ENCODE measurements at places on chromosomes 5 and 9. TPM values are rescaled to one million over a fixed set of nuclear protein-coding genes. Genes with fewer than 3 reads are reported as not detected.

Gene MACROH2A1
- total RNA-seq: 256 TPM

Gene ORM1
- 12.7 TPM for total RNA-seq

Gene MYOZ3
- 2.2 TPM for total RNA-seq

Gene SLC25A46
- total RNA-seq: 46.1 TPM

Gene SLC6A18
- not detected for total RNA-seq

- no peak for DNase-seq
Measured at GRCh38 chr5:27523629-27524028, 485.2 kb upstream of the CDH9 start.

- DNase-seq: no peak
Measured at GRCh38 chr9:1839909-1840308, 175.2 kb upstream of the SMARCA2 start.

- DNase-seq: no peak
Measured at GRCh38 chr9:127223810-127224177, 40.8 kb upstream of the GARNL3 start.

- DNase-seq: no peak
Measured at GRCh38 chr9:73199886-73200285, 48.2 kb downstream of the ANXA1 start.

GRCh38 chr5:1295650-1296037, 776 bp upstream of the TERT start:
- no peak for DNase-seq

GRCh38 chr5:139974661-139975060, 68.4 kb downstream of the NRG2 start:
- no peak for DNase-seq

- peak; percentile 9 for DNase-seq
Measured at GRCh38 chr5:4207486-4207885, 611.9 kb downstream of the IRX1 start.

DNA sequence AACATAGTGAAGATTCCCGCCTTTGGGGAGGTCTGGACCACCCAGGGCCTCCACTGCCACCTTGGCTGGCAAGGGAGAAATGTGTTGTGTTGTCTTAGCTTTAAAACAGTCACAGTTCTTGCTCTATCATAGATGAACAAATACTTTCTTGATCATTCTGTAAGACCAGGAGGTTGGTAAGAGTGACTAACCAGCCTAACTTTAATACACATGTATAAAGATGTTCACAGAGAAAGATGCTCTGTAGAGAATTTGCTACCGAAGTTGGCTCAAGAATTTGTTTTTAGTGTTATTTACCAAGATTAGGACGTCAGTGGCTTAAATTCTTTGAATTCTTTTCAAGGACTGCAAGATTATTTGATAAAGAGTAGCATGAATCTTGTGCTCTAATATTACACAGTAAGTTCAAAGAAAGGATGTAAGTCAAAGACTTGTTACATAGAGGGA, 28.4 kb downstream of the GLRX start:
- no peak for DNase-seq
